ENCODE measurements at places on chromosomes 11 and 22.

DNA sequence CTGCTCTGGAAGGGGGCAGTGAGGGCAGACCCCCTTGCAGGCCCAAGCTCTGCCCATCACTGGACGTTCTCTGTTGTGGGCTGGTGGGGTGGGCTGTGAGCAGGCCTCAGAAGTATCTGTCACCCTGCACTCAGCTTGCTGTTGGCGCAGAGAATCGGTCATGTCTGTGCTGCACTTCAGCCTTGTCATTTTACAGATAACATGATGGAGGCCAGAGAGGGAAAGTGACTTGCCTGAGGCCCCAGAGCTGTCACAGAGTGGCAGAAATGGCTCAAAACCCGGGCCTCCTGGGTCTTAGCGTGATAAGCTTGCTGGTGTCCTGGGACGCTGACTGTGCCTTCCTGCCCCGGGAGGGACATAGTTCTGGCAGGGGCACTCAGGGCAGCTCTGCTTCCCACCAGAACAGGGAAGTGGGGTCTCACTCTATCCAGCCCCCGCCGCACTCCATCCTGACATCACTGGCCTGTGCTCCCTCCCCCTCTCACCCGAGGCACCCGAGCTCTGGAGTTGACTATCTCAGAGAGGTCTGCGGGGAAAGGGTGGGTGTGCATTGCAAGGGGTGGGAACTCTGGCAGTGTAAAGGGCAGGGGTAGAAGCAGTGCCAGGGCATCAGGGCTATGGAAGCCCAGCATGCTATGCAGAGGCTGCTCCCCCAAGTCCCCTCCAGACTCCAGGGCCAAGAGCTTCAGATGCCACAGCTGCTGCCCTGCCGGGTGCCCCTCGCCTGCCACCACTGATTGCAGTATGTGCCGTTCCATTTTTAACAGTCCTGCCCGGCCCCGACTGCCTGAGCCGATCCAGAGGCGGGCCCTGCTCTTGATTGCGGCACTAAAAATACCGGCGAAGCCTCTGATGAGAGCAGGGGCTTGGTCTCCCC is 50.4 kb upstream of the NECTIN1 start:
- no peak for DNase-seq

- DNase-seq: peak; percentile 80
These were observed 24.2 kb downstream of the TSKU start for GRCh38 chr11:76807206-76807875.

DNA sequence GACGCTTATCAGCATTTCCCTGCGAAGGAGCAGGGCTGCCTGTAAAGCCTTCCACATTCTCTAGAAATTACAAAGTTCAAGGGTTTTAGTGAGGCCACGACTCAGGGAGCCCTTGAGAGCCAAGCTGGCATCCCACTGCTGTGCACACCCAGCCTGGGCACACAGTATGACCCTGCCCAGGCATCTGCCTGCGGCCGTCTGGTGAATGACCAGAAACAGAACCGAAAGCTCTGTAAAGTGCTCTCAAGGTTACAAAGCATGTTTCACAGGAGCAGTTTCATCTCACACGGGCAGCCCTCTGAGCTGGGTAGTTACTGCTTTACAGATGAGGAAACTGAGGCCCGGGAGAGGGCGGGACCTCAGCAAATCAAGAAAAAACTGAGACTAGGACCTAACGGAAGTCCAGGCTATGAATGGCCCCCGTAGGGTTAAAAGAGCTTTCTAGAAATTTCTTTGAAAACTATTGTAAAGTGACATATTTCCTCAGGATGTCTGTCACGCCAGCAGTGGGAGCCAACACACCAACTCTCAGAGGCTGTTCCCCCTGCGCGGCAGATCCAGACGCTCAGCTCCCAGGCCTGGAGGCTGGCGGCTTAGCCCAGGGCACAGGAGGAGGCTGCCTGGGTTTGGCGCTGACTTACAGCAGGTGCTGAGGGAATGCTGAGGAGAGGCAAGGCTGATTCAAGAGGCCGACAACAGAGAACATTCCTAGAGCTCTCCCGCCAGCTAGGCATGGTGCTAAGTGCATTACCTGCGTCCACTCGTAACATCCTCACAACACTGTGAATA is 7.7 kb upstream of the TCF20 start:
- no peak for DNase-seq

GRCh38 chr11:104043142-104043541 is 6.7 kb downstream of the DDI1 start:
- DNase-seq: no peak

DNA sequence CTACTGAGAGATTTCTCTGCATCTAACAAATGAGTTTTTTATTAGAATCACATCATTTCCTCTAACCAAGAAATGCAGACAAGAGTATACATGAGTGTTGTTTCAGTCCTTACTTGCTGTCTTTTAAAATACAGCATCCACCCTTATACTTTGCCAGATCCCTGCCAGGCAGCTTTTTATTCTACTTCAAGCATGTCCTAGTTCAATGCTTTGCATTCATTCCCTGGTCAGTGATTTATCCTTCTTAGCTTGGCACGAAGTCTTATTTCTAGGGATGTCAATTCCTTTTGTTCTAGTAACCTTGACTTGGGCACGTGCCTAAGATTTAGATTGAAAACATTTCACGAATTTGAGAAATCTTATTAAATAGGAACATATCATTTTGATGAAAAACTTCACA is 307.2 kb upstream of the MPPED2 start:
- no peak for DNase-seq

DNA sequence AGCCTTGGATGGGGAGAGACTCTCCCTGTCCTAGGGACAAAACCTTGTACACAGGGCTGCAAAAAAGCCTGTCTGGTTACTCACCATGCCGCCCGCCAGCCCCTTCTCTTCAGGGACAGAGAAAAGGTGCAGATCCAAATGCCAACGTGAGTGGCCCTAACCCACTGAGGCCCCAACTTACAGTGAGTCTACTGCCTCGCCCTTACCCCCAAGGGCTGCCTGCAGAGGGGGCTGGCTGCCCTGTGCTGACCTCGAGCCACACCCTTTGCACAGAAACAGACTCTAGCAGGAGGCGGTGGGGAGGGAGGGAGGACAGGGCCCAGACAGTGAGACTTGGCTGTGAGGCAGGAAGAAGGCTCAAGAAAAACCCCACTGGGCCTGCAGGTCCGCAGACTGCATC is 13.6 kb upstream of the CHST1 start:
- DNase-seq: no peak

GRCh38 chr11:10348650-10349280 is 43.9 kb downstream of the ADM start:
- peak; percentile 81 for DNase-seq

DNA sequence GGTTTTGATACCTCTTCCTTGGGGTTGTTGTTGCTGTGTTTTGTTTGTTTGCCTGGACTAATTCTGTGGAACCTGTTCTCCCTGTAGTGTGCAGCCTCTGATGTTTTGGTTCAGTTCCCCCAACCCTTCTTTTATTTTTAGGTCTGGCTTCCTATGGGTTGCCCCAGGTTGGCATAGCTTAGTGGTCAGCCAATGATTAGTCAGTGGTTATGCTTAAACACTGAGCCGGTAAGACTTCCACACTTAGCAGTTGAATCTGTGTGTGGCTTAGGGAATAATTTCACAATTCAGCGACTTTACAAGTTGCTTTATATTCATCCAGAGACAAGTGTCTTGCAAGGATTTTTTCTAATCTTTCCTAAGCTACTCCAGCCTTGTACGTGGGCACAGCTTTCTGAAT is 78.6 kb upstream of the CLPB start:
- DNase-seq: no peak

GRCh38 chr11:134055029-134055428 is 13.8 kb upstream of the JAM3 start:
- DNase-seq: no peak

DNA sequence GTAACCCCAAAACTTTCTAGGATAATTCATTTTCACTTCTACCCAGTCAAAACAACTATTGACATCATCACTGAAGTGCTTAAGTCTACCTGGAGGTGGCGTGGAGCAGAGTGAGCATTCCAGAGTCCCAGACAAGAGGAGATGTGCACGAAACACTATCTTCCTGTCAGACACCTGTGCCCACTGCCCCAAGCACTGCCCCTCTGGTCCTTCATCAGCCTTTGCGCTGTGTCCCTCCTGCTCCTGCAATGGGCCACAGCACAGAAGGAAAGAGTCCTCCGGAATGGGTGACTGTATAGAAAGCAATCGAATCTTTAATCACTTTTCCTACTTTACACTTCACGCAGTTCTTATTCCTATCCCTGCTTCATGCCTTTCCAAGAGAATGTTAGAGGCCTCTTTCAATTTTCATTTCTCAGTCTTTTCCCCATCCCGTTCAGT is 512 bp upstream of the GRIA4 start:
- peak; percentile 5 for DNase-seq

Data from fibroblast of mammary gland (primary cell).